Urinary bladder (tissue), 4 donors: ENCODE measurements at places on chromosomes 6 and 20. TPM values are rescaled to one million over a fixed set of nuclear protein-coding genes. Genes with fewer than 3 reads are reported as not detected.

DNA sequence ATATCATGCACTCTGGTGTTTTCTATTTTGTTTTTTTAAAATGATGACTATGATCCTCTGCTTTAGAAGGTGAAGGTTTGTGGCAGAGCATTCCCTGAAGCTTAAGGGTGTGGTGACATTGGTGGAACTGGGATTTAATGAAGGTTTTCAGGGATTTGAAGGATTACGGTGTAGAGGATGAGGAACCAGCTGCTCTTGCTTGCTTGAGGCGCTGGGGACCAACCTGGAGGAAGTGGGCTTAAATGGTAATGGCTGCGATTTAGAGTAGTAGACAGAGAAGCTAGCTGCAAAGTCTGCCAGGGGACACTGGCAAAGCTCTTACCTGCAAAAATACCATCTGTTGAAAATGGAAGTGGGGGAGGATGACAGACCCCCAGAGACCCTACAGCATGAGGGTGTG, 241.8 kb downstream of the CLIC5 start:
- no peak for DNase-seq

DNA sequence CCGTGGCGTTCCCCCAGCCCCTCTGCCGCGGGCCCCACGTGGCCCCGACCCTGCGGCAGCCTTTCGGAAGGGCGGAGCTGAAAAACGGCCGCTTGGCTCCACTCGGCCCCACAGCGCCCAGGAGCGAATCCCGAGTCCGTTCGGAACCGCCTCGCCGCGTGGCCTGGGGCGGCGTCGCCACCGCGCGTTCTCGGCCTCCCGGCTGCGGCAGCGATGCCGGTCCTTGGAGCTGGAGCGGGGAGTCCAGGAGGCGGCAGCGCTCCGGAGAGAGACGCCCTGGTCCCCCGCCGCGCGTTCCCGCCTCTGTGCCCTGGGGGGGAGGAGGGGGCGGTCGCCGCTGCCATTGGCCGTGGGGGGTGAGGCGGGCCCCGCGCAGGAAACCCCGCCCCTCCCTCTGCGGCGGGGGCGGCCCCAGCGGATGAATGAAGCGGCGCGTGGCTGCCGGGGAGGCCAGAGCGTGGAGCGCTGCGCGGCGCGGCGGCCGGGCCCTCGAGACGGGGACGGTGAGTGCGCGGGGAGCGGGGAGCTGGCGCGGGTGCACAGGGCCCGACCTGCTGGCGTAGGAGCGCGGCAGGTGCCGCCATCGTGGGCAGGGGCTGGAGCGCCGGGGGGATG, at the start of gene SLCO4A1:
SLCO4A1 (plus strand) TSS at position 453 of the 615 bp plus-strand sequence. CDS start 13,952 bp downstream, outside the sequence.
- DNase-seq, result no peak

DNA sequence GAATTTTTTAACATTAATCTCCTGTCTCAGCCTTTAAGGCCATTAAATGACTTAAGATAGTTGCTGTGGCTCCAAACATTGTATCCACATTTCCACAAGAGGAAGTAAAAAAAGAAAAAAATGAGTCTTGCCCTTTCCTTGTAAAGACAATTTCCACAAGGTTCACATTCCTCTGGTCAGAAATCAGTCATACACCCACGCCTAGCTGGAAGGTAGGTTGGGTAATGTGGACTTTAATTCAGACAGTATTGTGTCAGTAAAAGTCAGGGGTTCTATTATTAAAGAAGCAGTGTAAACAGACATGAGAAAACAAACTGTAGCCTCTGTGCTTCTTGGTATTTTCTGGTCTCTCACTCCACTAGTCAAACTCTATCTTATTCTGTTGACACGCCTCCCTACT, 682.0 kb downstream of the GRIK2 start:
- no peak for DNase-seq

DNA sequence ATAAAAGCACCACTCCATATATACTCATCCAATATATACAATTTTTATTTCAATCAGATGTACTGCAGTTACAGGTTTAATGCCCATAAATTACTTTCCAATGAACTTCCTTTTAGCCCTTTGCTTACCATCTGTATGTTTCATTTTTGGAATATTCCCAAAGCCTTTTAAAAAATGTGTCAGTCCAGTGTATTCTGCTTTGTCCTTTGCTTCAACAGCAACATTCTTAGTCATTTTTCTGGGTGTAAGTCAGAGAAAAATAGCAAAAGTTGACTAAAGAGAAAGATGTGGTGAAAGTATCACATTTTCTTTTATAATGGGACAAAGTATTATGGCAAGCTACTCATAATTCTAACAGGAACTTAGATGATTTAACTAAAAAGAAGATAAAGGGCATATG, 15.2 kb downstream of the DSE start:
- no peak for DNase-seq

DNA sequence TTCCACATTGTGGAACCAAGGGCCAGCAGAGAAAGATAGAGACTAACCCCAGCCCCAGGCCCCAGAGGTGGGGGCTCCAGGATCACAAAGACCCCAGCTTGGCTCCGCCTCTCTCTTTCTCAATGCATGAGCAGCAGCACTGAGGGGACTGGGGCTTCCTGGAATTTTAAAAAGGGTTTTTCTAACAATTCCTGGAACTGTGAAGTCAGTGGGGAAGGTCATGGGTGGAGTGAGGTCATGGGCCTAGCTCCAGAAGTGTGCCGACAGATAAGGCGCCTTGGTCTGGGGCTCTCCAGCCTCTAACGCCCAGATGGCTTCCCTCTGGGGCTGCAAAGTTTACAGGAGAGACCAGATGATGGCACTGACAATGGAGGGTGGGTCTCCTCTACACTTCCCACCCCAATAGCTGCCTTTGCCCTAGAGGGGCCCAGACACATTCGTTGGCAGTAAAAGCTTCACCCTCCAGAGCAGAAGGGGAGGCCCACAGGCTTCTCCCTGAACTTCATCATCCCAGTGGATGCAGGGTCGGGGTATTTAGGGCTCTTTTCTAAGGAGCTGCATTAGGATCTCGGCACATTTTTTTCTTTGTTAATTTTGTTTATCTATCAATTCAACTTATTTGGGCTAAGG, 46.9 kb upstream of the CD93 start:
- no peak for DNase-seq

DNA sequence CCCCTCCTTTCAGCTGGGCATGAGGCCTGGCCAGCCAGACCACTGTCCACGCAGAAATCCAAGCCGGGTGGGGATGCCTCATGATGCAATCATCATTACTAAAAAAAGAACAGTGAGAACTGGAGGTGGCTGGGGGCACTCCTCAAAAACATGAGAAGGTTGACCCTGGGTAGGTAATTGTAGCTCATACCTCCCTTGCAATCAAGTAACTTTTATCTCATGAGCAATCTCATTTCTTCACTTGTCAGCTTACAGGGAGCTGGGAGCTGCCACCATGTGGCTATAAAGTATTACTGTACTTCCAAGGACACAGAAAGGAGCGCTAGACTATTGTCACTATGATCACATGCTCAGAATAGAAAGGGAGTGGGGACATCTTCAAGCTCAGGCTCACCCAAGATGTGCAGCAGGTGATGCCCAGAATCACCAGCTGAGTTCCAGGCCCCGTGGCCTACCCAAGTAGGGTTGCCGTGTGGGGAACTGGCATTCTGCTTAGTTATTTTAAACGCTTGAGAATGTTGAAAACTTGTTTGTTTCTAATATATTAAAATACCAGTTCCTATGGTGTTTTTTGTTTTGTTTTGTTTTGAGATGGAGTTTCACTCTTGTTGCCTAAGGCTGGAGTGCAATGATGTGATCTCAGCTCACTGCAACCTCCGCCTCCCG, 3.0 kb upstream of the CDH26 start:
- no peak for DNase-seq

The TRIM40 gene
- polyA plus RNA-seq, result not detected

The VNN1 gene
- 0.68 TPM for polyA plus RNA-seq

The TREML1 gene
- polyA plus RNA-seq, result not detected
